ENCODE measurements at places on chromosomes 3 and 15.

DNA sequence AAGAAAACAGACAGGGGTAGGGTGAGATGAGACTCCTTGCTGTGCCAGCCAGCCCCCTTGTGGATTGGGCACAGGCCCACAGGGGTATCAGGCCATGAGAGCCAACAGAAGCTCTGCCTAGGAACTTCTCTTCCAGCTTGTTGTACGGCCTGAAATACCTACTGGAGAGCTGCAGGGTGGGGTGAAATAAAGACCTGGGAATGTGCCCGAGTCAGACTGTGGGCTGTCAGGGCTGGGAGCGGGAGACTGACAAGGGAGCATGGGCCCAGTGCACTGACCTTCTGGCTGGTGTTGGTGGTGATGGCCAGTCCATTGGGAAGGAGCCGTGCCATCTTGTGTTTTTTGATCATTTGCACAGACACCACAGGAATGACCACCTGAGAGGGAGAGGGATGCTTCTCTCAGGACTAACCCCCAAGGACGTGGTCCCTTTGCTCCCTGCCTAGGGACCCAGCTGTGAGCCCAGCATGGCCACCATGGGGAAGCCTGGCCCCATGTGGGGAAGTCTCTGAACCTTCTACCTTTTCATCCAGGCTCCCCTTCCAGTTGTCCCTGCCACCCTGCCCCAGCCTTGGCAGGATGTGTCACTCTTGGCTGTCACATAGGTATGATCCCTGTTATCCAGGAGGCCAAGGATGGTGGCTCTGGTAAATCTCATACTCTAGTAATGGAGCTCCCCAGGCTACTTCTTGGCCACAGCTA is 30.7 kb downstream of the GRAMD2A start:
- DNase-seq = no peak

DNA sequence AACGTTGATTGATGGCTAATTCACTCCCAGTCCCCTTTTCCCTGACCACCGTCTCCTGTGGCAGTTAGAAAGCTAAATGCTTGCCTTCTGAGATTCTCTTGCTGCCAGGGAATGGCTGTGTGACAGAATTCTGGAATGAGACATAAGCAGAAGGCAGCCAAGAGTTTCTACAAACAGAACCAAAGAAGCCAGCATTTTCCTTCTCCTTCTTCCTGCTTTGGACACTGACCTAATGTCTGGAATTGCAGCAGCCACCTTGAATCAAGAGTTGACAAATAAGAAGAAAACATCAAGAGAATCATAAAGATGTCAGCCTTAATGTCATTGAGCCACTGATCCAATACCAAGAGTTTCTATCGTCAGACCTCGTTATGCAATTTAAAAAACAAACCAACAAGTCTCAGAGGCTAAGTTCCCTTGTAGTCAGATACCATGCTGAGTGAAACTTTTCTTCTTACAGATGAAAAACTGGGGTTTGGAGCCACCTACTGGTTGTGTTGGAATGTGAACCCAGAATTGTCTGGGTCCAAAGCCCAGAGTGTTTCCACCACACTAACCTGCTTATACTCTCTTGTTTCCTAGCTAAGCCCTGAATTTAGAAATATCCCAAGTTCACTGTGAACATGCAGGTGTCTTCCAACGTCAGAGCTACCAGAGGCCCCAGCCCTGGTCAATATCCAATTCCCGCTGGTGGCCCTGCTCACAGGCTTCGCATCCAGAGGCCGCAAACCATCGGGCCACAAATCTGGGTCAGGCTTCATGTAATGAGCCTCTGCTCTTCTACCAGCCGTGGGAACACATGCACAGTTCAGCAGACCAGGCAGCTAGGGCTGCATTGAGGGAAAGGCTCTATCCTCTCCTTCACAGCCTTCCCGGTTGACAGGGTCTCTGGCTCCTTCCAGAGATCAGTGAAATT is 42.5 kb downstream of the MCF2L2 start:
- DNase-seq = no peak

DNA sequence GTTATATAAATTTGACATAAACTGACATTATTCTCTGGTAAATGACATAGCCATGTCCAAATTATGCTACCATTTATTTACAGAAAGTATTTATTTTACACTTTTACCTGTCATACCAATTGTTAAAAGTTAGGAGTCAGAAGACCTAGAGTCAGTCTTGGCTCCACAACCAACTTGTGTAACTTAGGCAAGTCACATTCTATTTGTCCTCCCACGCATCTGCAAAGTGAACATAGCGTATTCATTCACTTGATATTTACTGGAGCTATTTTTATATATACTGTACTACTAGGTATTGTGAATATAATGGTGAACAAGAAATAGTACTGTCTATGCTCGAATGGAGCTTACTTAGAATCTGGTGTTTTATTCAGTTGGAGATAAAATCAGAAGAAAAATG is 78.7 kb downstream of the ZNF280D start:
- no peak for DNase-seq

GRCh38 chr3:51729042-51729633 is 22.3 kb downstream of the GRM2 start:
- no peak for DNase-seq

GRCh38 chr15:40416056-40416455 is 10.5 kb downstream of the IVD start:
- DNase-seq = no peak

DNA sequence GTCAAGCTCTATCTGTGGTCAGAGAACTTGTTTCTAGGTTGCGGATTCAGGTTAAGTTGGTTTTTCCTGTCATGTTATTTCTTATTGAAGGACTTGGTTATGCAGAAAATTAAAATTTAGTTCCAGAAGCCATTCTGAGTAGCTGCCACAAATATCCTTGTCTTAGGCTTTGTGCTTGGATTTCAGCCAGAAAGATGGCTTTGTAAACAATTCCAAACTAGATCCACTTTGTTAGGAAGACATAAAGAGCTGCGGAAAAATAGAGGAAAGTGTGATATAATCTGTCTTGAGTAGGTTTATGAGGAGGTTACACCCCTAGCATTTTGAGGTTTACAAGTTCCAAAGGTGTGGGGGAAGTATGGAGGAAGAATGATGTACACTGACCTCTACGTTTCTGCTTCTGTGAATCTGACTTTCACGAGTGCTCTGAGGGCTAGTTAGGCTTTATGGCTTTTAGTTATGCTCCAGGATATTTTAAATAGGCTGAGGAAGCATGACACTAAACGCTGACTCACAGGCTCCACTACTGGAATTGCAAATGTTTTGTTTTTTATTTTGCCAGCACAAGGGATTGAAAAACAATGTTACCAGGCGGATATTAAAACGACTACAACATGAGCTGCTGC is 46.3 kb upstream of the UTS2B start:
- DNase-seq = no peak

DNA sequence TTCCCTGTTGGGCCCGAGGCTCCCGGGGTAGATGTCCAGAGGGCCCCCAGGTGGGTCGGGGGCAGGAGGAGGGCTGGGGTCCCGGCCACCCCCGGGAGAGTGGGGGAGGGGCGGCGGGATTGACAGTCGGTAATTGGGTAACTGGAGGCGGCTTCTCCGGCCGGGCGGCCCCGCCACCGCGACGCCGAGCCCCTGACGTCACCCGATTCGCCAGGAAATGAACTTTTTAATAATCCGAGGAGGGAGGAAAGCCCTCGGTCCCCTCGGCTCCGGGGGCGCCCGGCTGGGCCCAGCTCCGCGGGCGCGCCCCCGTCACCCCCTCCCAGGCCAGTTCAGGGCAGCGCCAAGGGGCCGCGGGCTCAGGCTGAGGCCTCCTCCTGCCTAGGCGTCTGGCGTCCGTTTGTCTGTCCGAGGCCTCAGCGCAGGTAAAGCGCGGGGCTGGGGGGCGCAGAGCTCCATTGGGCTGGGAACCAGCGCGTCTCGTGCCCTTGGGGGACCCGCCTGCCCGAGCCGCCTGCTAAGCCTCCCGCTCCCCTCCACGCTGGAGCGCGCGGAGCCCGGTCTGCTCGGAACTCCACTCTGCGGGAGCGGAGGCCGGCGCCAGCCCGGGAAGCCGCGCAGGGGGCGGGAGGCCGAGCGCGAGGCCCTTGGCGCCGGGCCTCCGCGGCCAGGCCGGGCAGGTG is 3.9 kb downstream of the GATA2 start:
- DNase-seq = no peak

- no peak for DNase-seq
Observed at GRCh38 chr3:45616158-45616557, 21.6 kb downstream of the LIMD1 start.

- no peak for DNase-seq
Observed at GRCh38 chr3:114218006-114218405, 19.4 kb downstream of the ZNF80 start.

DNA sequence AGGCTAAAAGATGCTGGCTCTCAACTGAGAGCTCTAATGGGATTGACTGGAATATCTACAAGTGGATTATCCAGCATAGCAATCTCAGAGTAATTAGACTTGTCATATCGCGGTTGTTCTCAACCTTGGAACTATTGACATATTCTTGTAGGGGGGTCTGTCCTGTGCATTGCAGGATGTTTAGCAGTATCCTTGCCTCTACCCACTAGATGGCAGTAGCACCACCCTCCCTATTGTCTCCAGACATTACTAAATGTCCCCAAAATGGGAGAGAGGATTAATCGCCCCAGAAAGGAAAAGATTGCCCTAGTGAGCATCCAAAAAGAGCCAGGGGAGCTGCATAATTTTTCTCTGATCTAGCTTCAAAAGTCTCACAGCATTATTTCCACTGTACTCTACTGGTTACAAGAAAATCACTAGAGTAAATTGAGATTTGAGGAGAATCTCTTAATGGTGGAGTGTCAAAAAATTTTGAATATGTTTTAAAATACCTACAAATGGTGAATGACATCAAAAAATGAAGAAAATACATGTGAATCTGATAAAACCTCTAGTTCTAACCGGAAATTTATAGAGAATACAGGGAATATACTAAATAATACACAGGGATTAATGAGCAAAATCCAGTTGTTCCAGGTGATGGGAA is 388.2 kb upstream of the AGTR1 start:
- DNase-seq = no peak

All from stimulated activated CD8-positive, alpha-beta memory T cell treated with anti-CD3 and anti-CD28 coated beads, Interleukin-15, amount 100 ng/mL, for 24 hours (primary cell).